Erythroblast (primary cell): ENCODE measurements at places on chromosomes 7 and 10.

DNA sequence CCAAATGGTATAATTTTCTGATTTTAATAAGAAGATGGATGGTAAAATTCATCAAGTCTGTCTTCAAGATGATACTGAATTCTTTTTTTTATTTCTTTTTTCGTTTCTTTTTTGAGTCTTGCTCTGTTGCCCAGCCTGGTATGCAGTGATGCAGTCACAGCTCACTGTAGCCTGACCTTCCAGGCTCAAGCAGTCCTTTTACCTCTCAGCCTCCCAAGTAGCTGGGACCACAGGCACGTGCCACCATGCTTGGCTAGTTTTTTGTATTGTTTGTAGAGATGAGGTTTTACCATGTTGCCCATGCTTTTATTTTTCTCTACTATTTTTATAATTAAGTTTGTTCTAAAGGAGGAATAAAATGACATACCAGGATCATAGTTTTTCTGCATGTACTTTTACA is 52.1 kb upstream of the HELLS start:
- no peak for DNase-seq

- no peak for DNase-seq
These were observed 52.8 kb upstream of the EEPD1 start for GRCh38 chr7:36100226-36100625.

- no peak for DNase-seq
These were observed 91.3 kb downstream of the DGKI start for GRCh38 chr7:137755427-137755826.

DNA sequence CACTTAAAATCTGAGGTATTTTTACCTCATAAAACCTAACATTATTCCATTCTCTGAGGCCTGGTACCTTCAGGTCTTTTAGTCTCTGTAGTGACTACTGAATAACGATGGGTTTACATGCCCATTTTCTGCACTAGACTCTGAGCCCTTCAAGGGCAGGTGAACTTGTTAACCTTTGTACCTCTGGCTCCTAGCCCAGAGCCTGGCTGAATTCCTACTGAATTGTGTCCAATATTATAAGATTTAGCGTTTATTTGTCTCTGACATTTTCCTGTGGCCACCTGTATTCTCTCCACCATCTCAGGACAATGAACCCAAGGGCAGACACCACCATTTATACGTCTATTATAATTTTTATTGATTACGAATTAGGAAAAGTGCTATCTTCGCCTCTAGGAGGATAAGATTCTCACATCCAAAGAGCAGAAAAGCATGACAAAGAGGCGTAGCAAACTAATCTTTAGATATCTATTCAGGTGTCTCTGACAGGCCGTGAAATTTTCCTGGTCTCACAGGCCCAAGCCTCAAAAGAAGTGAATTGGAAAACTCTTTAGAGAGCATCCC is 27.9 kb upstream of the HNRNPH3 start:
- no peak for DNase-seq

DNA sequence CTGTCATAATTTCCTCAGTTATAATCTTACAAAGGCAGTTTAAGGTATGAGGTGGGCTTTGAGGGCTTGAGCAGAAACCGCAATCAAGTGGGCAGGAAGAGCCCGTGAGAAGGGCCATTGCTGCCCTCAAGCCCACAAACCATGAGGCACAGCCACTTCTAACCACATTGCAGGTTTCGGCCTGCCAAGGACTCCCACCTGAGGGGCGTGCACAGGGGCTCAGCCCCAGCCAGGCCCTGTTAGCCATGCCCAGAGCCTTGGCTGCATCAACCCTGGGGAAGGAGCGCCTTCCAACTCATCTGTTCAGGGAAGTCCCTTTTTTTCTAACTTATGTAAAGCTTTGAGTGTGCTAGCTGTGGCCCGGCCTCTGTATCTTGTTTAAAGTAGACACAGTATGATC is 5.9 kb upstream of the FFAR4 start:
- no peak for DNase-seq

DNA sequence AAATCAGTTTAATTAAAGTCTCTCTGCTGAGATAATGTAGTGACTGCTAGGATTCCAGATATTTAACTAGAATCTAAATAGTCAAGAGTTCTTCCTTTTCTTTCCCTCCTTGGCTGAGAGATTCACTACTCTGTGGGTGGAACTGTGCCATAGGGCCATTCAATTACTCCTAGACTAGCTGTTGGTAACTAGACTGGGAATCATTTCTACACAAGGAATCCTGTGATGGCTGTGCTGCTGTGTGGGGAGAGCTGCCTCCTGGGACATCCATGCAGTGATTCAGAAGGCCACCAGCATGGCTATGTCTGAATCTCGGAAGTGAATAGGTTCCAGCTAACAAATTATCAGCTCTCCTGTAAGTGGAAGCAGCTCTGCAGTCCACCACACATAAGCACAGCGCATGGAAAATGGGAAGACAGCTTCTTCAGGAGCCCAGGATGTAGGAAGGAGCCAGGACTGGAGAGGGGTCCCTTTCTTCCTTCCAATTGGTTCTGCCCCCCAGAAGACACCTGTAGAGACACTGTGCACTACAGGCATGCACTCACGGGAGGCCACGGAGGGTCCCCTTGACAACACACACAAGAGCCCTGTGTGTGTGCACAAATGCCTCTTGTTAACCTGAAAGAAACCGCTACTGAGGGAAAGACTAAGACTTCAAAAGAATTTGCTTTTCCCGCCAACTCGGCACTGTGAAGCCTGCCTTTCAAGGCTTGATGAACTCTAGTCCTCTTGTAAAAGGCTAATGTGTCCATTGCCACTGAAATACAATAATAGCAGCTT is 66.5 kb downstream of the SCRN1 start:
- DNase-seq: no peak

GRCh38 chr10:74868392-74868977 is 42.1 kb downstream of the KAT6B start:
- DNase-seq: no peak

DNA sequence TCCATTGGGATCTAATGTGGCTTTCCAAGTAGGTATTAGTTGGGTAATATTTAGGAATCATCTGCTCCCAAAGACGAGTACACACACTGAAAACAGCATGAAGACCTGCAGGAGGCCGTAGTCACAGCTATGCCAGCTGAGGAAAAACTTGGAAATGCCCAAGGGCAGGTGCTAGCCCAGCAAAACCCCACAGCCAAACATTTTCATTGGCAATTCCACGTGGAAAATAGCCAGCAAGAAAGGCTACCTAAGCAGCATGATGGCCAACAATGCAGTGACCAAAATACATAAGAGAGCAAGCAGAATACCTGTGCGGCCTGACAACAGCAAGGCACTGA is 32.7 kb downstream of the DOCK4 start:
- DNase-seq: no peak

- no peak for DNase-seq
These were observed 72.6 kb upstream of the ZMIZ1 start for GRCh38 chr10:78995987-78996791.

- peak; percentile 55 for DNase-seq
These were observed 14.9 kb downstream of the DUSP5 start for GRCh38 chr10:110512461-110513187.

GRCh38 chr7:44769776-44770294 is 21.2 kb downstream of the ZMIZ2 start:
- DNase-seq: no peak

- DNase-seq: no peak
These were observed 69.7 kb upstream of the FHIP2A start for GRCh38 chr10:114751856-114752255.

- no peak for DNase-seq
These were observed 411.6 kb upstream of the GALNT17 start for GRCh38 chr7:70720191-70720873.

- no peak for DNase-seq
These were observed 10.3 kb downstream of the MAFK start for GRCh38 chr7:1540776-1541271.

DNA sequence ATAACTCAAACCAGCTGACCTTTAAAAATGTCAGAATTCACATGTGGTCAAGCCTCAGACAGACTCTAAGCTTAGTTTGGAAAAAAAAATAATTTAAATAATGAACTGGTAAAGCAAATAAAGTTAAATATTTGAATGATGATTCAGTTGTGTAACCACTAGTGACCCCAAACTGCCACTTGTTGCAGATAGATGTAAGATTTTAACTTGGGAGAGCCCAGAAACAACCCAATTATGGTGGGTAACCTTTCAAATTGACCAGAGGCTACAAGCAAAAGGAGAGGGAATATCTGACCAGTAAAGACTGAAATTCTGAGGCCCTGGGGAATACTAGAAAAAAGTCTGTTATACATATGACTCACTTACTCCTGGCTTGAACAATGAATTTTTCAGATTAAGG is 268.1 kb downstream of the HPSE2 start:
- DNase-seq: no peak

- peak; percentile 84 for DNase-seq
These were observed 8.2 kb upstream of the CLDN4 start for GRCh38 chr7:73822319-73823173.

GRCh38 chr10:129849853-129850252 is 114.2 kb downstream of the EBF3 start:
- DNase-seq: no peak
